ENCODE measurements at places on chromosomes 2 and 18.

GRCh38 chr2:213232649-213233437, 51.4 kb upstream of the SPAG16 start:
- no peak for DNase-seq

GRCh38 chr2:1625281-1626001, 118.9 kb downstream of the PXDN start:
- no peak for DNase-seq

- peak; percentile 84 for DNase-seq
Observed at GRCh38 chr2:179273461-179273962, 8.9 kb upstream of the SESTD1 start.

DNA sequence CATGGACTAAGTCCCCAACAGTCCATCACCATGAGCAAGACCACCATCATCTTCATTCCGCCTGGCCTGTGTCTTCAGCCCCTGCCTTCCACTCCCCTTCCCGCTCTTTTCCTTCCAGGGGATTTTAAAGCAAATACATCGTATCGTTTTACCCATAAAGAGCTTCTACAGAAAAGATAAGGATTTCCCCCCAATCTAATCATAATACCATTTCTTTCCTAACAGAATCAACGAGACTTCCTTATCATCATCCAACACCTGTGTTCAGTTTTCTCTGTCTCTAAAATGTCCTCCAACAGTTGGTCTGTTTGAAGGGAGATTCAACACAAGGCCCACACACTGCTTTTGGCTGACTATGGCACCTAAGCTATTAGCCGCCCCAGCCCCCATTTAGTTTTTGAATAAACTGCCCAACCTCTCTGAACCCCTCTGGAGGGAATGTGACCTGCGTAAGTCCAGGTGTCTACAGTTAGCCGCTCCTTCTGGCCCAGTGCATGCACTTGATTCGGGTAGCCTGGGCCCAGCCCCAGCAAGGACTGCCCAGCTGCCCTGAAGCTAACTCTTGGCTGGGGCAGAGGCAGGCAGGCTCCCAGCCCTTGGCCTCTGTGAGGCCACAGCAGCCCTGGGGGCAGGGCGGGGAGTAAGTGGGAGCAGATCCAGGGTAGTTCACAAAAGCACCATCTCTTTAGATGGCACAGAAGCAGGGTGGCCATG, 25.3 kb upstream of the SEMA4C start:
- DNase-seq, result no peak

DNA sequence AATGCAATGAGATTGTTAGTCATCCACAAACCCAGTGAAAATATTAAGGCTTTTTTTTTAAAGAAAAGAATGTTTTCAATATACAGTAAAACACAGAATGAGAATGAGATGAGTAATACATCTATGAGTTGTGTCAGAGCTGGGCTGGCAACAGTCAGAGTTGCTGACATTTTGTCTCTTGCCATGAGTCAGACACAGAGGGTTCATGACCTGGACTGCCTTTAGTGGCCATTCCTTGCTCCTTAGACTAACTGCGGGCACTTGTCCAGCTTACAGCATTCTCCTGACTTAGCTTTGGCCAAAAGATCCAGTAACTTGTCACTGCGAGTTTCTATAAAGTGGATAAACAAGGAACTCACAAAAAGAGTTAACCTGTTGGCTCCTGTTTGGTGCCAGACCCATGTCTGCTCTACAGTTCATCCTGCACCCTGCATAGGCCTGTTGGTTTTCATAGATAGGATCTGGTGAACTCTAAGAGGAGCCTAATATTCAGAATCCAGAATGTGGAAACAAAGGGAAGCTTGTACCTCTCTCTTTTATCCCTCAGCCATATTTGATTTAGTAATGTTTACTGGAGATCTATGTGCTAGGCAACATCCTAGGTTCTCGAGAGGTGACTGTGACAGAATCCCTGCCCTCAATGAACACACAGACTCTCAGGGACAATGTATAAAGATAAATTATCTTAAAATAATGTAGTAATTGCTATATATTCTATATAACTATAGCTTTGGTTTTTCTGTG, 391.5 kb upstream of the VWC2L start:
- DNase-seq, result no peak

GRCh38 chr18:44388329-44388728, 292.4 kb upstream of the SETBP1 start:
- no peak for DNase-seq

GRCh38 chr2:57711991-57712390, 334.6 kb upstream of the VRK2 start:
- no peak for DNase-seq

DNA sequence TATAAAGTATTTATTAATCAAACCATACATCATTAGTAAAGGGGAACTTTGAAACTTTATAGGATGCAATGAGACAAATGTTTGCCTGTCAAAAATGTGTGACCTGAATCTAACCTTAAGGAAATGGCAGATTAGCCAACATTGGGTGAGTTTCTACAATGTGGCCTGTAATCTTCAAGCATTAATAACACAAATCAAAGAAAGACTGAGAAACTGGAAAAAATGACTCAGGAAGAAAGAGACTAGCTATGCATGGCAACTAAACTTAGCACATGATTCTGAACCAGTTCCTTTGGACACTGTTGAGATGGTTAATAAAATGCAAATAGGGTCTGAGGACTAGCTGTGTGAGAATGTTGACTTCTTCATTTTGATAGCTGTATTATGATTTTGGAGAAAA, 628.6 kb upstream of the ID2 start:
- DNase-seq, result no peak

- DNase-seq, result no peak
Observed at GRCh38 chr2:100814453-100814852, 5.5 kb upstream of the NPAS2 start.

DNA sequence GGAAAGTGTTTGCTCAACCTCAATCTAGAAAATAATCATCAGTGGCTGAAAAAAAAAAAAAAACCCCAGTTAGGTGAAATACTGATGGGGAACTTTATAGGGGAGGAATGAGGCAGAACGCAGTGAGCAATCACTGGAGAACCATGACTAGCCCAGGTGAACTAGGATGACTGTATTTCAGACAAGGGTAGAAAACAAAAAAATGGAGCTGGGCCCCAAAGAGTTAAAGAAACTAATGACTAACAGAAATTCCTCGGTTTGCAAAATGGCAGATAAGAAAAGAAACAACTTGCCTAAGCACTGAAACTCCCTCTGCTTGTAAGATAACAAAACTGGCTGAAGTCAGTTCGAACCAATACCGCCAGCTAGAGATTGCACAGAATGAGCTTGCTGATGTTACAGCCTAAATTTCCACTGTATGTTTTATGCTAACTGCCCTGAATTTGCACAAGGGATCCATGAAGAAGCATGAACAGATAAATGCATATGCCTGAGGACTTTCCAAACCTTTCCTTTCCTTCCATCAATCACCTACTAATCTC, 245.9 kb downstream of the METTL4 start:
- peak; percentile 74 for DNase-seq

GRCh38 chr2:113762377-113763118, 6.1 kb upstream of the SLC35F5 start:
- DNase-seq, result no peak

DNA sequence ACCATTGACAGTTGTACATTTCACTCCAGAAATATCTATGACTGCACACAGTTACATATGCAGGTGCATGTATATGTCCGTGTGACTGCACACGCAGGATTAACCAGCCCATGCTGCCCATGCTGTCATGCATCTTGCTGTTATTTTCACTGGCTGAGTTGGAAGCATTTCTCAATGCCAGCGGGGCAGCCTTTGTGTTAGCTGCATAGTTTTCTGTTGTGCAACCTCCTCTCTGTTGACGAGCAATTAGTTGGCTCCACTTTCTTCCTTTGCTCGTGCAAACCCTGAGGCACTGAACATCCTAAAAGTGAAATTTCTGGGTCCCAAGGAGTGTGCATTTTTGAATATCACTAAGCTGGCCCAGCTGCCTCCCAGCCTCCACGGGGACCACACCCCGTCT, 133.4 kb upstream of the GLI2 start:
- no peak for DNase-seq

DNA sequence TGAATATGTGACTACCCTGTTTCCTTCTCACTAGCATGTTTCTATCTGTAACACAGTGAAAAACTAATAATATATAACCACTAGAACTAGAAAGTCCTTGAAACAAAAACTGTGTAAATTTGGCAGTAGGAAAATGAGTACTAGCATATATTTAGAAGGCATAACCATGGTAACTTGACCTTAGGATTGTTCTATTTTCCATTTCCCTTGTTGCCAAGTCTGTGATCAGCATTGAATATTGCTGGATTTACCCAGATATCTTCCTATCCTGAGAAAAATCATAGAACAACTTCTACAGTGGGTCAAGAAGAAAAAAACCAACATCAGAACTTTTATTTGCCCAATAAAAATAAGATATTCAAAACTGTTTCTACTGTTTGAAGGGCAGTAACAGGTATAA, 563.9 kb upstream of the NRXN1 start:
- no peak for DNase-seq

GRCh38 chr2:51335087-51336058, 303.4 kb upstream of the NRXN1 start:
- DNase-seq, result no peak

DNA sequence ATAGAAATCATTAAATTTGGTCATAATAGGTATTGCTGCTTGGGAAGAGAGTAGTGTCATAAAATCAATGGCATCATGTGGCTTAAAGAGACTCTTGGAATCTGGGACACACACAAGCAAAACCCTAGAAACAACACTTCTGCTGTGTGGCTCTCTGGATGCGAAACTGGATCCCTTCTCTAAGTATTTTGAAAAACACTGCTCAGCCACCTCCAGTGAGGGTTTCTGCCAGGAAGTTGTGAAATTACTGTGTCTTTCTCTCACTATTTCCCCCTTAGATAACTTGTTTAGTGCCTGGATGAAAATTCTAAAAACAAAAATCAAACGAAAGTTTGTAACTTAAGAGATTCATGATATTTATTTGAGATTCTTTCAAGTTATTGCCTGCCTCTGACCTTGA, 163.8 kb downstream of the RHBDD1 start:
- no peak for DNase-seq

DNA sequence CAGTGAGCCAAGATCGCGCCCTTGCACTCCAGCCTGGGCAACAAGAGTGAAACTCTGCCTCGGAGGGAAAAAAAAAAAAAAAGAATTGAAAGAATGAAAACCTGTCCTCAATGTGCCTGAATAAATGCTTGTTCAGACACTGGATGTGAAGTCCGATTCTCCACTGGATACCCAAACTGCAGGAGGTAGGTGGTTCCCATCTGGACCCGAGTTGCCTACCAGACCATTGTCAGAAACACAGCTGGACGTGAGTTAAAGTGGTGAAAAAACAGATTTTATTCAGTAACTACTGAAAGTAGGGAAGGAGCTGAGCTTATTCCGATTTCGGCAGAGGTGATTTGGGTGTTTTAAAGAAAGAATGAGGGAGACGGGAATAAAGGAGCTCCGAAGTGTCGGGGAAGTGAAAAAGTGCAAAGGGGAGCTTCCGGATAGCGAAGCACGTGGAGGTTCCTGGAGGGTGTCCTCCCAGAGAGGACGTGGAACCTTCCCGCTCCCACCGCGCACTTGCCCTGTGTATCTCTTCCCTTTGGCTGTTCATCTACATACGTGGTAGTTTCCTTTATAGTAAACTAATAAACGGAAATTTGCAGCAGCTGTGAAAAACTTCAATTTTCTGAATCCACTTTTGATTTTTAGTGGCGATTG, 10.4 kb upstream of the ZDBF2 start:
- DNase-seq, result no peak

- no peak for DNase-seq
Observed at GRCh38 chr2:10234013-10234306, 68.7 kb upstream of the HPCAL1 start.

DNA sequence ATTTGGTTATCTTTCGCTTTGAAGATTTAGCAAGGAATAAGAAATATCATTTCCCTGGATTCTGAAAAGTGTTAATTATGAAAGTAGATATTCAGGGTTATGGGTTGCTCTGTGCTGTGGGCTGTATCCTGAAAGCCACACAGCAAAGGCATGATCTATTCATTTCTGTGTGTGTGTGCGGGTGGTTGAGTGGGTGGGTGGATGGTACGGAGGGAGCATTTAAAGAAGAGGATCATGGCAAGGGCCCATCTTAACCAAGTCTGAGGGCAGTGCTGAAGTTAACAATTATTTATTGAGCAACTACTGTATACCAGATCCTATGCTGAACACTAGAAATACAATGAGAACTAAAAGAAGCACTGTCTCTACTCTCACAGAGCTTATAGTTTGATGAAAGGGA, 178.2 kb upstream of the ZEB2 start:
- no peak for DNase-seq

- DNase-seq, result no peak
Observed at GRCh38 chr2:45554073-45554741, 56.9 kb downstream of the SRBD1 start.

- DNase-seq, result no peak
Observed at GRCh38 chr18:61948846-61949438, 56.1 kb upstream of the RNF152 start.
